ENCODE measurements at places on chromosomes 2 and 18. TPM values are rescaled to one million over a fixed set of nuclear protein-coding genes. Genes with fewer than 3 reads are reported as not detected.

DPP4 gene
- total RNA-seq, result 4.5 TPM

POTEF gene
- total RNA-seq, result not detected

UGT1A4 gene
- total RNA-seq, result not detected

ALK gene
- 0.26 TPM for total RNA-seq

COLEC12 gene
- total RNA-seq, result 15.3 TPM

ATOH8 gene
- 116 TPM for total RNA-seq

C2orf72 gene
- total RNA-seq, result 0.08 TPM

NEB gene
- 61.1 TPM for total RNA-seq

NMS gene
- total RNA-seq, result not detected

PELI1 gene
- total RNA-seq, result 10.3 TPM

DES gene
- 13,654 TPM for total RNA-seq

ZAP70 gene
- 0.86 TPM for total RNA-seq

TEKT4 gene
- not detected for total RNA-seq

RAB6C gene
- not detected for total RNA-seq

CYP26B1 gene
- 12.8 TPM for total RNA-seq

CFC1B gene
- total RNA-seq, result not detected

MC5R gene
- not detected for total RNA-seq

C1QL2 gene
- not detected for total RNA-seq

RESP18 gene
- total RNA-seq, result not detected

KIF1A gene
- total RNA-seq, result 41.8 TPM

GCKR gene
- total RNA-seq, result 1.9 TPM

UGT1A3 gene
- not detected for total RNA-seq

DNA sequence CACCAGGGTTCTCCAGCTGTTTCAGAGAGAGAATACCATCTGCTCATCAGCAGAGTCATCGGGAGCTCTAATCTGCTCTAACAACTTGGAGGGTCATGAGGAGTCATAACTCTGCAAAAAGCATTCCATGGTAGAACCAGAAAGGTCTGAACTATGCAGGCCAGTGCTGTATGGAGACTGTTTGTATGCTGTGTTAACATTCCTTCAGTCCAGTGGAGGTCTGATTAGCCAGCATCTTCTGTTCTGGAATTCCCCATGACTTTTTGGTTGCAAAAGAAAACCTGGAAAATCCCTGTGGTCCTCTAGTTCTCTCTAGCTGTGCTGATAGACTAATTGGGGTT, 9.4 kb upstream of the ITGB6 start:
- DNase-seq, result no peak

- DNase-seq, result no peak
These were observed 1085.4 kb upstream of the NRXN1 start for GRCh38 chr2:52117299-52117698.

DNA sequence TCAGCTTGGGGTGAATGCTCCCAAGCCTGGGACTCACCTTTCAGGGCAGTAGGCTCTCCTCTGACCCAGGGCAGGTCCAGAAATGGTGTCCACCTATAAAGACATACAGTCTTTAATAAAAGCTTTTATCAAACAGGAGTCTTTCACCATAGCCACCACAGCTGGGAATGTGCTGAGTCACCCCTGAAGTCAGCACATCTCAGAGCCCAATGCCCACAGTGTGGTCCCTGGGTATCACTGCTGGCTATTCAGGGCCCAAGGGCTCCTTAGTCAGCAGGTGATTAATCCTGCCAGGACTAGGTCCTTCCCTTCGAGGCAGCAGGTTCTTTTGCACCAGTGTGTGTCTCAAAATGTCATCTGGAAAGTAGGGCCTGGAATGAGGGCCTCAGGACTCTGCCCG, 181.9 kb downstream of the MEMO1 start:
- DNase-seq, result no peak

- DNase-seq, result no peak
These were observed 41.3 kb downstream of the COL4A3 start for GRCh38 chr2:227205701-227206100.

- no peak for DNase-seq
These were observed 583.4 kb downstream of the NRXN1 start for GRCh38 chr2:50448556-50448955.

DNA sequence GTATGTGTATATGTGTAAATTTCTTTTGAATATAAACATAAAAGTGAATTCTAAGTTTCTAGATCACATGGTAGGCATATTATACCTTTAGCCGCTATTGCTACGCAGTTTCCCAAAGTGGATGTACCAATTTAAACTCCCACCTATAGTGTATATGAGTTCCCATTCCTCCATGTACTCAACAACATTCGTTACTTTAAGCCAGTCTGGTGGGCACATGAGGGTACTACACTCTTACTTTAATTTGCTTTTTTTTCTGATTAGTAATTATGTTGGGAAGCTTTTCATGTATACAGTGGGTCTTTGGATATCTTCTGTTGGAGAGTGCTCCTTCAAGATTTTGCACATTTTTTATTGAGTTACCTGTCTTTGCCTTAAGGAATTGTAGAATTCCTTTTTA, 683.8 kb downstream of the ERBB4 start:
- no peak for DNase-seq

DNA sequence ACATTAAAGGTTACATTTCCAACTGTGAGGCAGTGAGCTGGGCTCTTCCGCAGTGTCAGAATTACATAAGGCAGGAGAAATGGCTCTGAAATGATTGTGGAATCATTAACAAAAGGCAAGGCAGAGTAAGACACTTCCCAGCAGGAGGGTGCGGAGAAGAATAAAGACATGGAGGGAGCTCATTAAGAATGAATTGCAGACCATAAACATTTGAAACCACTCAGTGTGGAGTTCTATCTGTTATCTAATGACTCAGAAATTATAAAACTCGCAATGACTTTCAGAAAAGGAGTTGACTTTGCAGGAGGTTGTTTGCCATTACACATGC, 77.0 kb downstream of the SMIM21 start:
- no peak for DNase-seq

GRCh38 chr18:75124551-75124950, 84.4 kb downstream of the PTGR3 start:
- no peak for DNase-seq

GRCh38 chr18:76821875-76822505, 367 bp upstream of the ZNF236 start:
- DNase-seq, result peak; percentile 67

- DNase-seq, result no peak
These were observed 18.5 kb upstream of the CCDC93 start for GRCh38 chr2:118032169-118033013.

DNA sequence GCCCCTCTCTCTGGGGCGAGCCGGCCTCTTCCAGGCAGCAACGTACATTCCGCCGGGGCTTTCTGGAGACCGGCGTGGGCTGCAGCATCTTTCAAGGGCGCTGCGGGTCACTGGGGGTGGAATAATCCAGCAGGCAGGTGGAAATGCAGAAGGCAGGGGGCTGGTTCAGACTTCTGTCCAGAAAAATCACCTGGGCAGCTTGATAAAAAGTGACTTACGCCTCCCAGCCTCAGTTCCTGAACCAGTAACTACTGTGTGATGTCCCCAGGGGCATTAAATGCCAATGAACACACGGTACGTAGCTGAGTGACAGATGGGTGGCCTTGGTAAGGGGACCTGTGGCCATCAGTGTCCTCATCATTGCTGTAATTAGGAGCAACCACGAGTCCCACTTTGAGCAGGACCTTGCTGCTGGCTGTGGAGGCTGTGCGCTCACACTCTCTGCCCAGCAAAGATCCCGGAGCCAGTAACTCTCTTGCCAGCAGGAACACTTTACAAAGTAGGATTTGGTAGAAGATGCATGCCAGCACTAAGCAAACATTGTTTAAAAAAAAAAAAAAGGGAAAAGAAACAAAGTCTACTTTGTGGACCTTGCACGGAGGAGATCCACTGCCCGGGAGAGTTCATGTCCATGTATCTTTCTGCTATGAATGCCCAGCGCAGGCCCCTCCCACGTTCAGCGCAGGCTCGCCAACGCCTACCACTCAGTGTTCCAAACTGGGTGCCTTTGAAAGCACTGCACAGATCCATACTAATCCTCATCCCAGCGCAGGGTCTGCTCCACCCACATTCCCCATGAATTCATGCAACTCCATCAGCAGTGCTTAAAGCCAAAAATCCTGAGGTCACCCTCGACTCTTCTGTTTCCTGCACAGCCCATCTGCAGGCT, 177.3 kb downstream of the HDAC4 start:
- peak; percentile 80 for DNase-seq

- DNase-seq, result no peak
These were observed 730 bp downstream of the ODC1 start for GRCh38 chr2:10447300-10447894.

GRCh38 chr2:240455272-240455646, 19.8 kb downstream of the GPC1 start:
- DNase-seq, result no peak

GRCh38 chr2:174035117-174035635, 70.0 kb upstream of the SP3 start:
- DNase-seq, result no peak

GRCh38 chr2:131044075-131044756, 49.0 kb downstream of the FAM168B start:
- DNase-seq, result no peak

DNA sequence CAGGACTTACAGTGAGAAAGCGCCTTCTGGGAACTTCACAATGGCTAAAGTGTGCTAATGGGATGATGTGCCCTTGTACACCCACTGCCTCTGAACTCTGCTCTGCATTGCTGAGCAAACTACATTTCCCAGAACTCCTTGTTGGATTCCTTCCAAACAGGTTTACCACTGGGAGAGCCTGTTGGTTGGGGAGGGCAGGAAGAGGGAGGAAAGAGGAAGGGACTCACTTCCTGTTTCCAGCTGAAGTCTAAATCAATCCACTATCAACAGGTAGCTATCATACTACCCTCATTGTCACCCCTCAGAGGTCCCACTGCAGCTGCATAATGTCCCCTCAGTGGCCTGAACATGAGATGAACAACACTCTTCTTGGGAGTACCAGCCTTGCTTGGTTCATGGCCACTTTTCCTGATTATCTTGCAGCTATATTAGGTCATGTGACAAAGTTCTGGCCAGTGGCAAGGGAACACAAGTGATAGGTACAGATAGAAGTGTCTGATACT, 109.7 kb downstream of the MSH2 start:
- DNase-seq, result no peak

- DNase-seq, result peak; percentile 69
These were observed 126.7 kb downstream of the TWIST2 start for GRCh38 chr2:238974501-238975166.

DNA sequence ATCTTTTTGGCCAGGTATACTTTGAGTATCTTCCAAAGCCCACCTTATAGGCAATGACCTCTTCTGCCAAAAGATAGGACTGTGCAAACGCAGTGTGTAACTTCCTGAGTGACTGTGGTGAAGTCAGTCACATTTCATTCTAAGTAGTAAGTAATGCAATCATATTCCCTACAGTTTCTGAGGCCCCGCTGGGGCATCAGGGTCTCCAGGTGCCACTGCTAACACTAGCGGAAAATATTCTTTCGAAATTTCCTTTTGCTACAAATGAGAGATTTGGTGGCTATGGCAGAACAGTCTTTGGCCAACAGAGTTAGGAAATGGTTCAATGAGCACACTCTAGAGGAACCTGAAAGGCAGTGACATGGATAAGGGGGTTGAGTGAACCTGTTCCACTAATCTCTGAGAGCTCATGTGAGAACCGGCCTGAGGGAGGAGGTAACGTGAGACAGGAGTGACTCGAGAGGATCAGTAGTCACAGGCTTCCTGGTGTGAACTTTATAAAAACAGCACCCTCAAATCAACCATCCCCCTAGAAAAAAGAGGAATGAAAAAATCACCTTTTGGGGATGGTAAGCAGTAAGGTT, 102.6 kb upstream of the LPIN2 start:
- DNase-seq, result no peak

- DNase-seq, result no peak
These were observed 159.2 kb upstream of the DTNA start for GRCh38 chr18:34550902-34551301.

GRCh38 chr2:232042911-232043574, 81.5 kb downstream of the DIS3L2 start:
- DNase-seq, result no peak

DNA sequence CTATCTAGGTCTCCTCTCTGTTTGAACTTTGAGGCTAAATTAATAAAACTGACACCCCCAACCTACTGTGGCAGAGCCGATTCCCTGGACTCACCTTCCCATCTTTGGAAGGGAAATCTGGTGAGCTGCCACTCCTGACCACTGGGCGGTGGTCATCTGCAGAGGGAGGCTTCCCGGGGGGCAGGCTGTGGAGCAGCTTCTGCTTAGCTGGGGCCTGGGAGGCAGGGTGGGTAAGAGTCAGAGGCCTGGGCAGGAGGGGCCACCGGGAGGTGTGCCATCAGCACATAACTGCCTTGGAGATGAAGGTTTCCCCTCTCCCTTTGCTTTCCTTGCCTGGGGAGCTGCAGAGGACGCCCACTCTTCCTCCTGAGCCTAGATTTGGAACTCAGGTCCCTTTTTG, 2.3 kb upstream of the NPPC start:
- DNase-seq, result peak; percentile 32

- no peak for DNase-seq
These were observed 1378.8 kb upstream of the DDX18 start for GRCh38 chr2:116435648-116436047.

DNA sequence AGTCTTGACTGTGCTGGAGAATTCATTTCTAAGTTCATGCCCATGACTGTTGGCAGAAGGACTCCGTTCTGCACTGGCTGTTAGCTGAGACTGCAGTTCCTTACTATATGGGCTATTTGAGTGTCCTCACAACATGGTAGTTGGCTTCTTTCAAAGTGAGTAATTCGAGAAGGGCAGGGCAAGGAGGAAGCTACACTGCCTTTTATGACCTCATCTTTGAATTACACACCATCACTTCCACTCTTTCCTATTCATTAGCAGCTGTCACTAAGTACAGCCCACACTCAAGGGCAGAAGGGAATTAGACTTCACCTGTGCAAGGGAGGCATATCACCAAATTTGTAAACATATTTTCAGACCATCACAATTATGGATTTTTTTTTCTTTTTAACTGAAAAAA, 55.9 kb upstream of the EPAS1 start:
- DNase-seq, result no peak

Data from right atrium auricular region (tissue), 2 donors.